ENCODE measurements at places on chromosomes 2 and 18. TPM values are rescaled to one million over a fixed set of nuclear protein-coding genes. Genes with fewer than 3 reads are reported as not detected.

The CDH19 gene
- not detected for total RNA-seq

The LDLRAD4 gene
- not detected for total RNA-seq

The SLC11A1 gene
- 0.08 TPM for total RNA-seq

The DHX57 gene
- total RNA-seq, result 11.2 TPM

The RAB10 gene
- 92.9 TPM for total RNA-seq

The PECR gene
- total RNA-seq, result 5.8 TPM

The CNGA3 gene
- not detected for total RNA-seq

The ANXA4 gene
- total RNA-seq, result 51.6 TPM

The DYNAP gene
- total RNA-seq, result not detected

The COL6A3 gene
- total RNA-seq, result 23.8 TPM

The CAPN14 gene
- 0.30 TPM for total RNA-seq

The PLB1 gene
- 1.4 TPM for total RNA-seq

The CRYGD gene
- total RNA-seq, result not detected

The REEP1 gene
- total RNA-seq, result not detected

The ZFP36L2 gene
- 54.2 TPM for total RNA-seq

The SLC30A3 gene
- total RNA-seq, result not detected

The RUFY4 gene
- total RNA-seq, result not detected

The UPP2 gene
- not detected for total RNA-seq

The IL37 gene
- not detected for total RNA-seq

The RFTN2 gene
- total RNA-seq, result not detected

The EGR4 gene
- not detected for total RNA-seq

The NYAP2 gene
- total RNA-seq, result not detected

The SUMO1 gene
- total RNA-seq, result 102 TPM

The ATOH8 gene
- not detected for total RNA-seq

The IL1F10 gene
- total RNA-seq, result 0.08 TPM

The PLCL1 gene
- total RNA-seq, result not detected

The M1AP gene
- total RNA-seq, result not detected

The KCNG3 gene
- not detected for total RNA-seq

The COL4A3 gene
- not detected for total RNA-seq

The TMEM18 gene
- 13.7 TPM for total RNA-seq

The RPL37A gene
- 1,590 TPM for total RNA-seq

The FBXO48 gene
- 0.72 TPM for total RNA-seq

The GAREM1 gene
- 3.4 TPM for total RNA-seq

The ZC3H8 gene
- 7.6 TPM for total RNA-seq

The UGT1A1 gene
- total RNA-seq, result not detected

The BCL11A gene
- total RNA-seq, result 4.6 TPM
